Thyroid gland (tissue), 4 donors: ENCODE measurements at places on chromosomes 6 and 20. TPM values are rescaled to one million over a fixed set of nuclear protein-coding genes. Genes with fewer than 3 reads are reported as not detected.
A peak's percentile ranks its signal among the peaks of the same experiment; 100 is the strongest.

- no peak for DNase-seq
- no peak overlapping the region for H3K4me3 ChIP-seq
- no peaks in the 10 kb centered on the region for H3K4me1 ChIP-seq
- no peaks in the 10 kb centered on the region for H3K36me3 ChIP-seq
These were observed 7.2 kb downstream of the PNLDC1 start for GRCh38 chr6:159807150-159807858.

DNA sequence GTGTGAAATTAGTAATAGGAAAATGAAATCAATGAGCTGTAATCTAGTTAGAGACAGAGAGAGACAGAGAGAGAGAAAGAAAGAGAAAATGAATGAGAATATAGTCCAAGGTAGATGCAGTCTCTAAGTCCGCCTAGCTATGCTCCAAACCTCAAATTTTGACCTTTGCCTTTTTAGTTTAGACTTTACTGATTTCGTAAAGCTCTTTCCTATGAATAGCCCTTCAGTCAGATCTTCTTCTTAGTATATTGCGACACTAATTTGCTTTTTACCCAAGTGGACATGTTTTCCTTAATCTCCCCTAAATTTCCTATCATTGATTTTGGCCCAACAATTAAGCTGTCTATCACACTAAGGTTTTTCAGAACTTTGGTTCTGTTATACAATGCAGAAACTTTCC is 49.5 kb downstream of the TFAP2D start:
- H3K4me3 ChIP-seq: no peak overlapping the region
- no peaks in the 10 kb centered on the region for H3K36me3 ChIP-seq
- H3K27me3 ChIP-seq: no peaks in the 10 kb centered on the region
- no peak overlapping the region for H3K27ac ChIP-seq
- H3K4me1 ChIP-seq: no peaks in the 10 kb centered on the region
- DNase-seq: no peak

GRCh38 chr6:77205936-77206335 is 257.4 kb downstream of the HTR1B start:
- H3K27me3 ChIP-seq: no peaks in the 10 kb centered on the region
- H3K36me3 ChIP-seq: no peaks in the 10 kb centered on the region
- DNase-seq: no peak
- H3K4me1 ChIP-seq: no peaks in the 10 kb centered on the region
- H3K4me3 ChIP-seq: no peak overlapping the region

GTSF1L gene
- total RNA-seq: not detected

DNA sequence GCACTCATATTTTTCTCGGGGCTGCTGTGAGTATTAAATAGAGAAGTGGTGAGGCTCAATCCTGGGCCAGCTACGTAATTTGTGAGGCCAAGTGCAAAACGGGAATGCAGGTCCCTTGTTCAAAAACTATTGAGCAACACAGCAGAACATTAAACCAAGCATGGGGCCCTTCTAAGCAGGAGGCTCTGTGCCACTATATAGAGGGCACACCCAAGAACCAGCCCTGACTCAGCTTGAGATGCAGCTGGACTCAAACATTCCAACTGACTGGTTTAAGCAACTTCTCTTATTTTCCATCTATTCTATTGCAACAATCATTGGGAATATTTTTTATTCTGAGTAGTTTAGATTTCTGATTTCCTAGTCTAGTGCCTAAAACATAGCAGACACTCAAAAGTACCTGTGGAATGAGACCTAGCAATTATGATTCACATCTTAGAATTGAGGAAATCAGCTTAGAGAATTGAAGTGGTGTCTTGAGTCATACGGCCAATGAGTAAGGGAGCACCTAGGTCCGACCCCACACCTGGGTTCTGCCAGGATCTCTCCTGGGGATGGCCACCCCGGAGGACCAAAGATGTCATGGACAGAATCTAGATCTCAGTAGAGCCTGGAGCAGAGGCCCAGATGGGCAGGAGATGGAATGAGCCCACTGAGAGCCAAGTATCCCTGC is 1.3 kb downstream of the SIRPB2 start:
- no peak for DNase-seq
- no peak overlapping the region for H3K27ac ChIP-seq

BPIFB1 gene
- total RNA-seq: not detected

STMND1 gene
- not detected for total RNA-seq

LY6G6F gene
- total RNA-seq: not detected

DNA sequence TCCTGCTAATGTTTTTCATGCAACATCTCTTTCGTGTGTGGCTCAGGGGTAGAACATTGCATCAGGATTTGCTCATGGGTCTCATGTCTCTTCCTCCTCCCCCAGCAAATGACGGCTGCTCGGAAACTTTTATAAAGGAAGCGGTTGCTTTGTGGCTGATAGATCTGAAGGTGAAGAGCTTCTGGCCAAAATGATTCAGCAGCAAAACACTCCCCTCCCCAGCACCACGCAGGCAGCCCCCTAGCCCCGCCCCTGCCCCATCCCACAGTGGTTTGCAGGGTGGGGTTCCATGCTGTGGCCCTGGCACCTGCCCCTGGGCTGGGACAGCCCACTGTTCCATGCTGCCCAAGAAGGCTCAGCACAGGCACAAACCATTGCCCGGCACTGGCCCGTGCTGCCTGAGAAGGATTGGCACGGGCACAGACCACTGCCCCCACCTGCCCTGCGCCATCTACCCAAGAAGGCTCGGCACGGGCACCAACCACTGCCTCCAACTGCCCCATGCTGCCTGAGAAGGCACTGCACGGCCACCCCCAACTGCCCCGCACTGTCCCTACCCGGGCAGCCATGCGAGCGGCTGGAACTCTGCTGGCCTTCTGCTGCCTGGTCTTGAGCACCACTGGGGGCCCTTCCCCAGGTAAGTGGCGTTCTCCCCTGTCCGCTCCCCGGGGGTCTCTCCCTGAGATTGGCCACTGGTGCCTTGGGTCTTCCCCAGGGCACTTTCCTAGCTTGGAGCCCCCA is at the start of gene CST7:
Gene CST7, plus strand, starts transcription at position 331 of the 741 bp plus-strand sequence. Its CDS starts 237 bp downstream, at position 568.
- no peak for DNase-seq
- H3K36me3 ChIP-seq: no peaks in the 10 kb centered on the region
- H3K4me1 ChIP-seq: peaks cover 8% of the 10 kb centered on the region

DNA sequence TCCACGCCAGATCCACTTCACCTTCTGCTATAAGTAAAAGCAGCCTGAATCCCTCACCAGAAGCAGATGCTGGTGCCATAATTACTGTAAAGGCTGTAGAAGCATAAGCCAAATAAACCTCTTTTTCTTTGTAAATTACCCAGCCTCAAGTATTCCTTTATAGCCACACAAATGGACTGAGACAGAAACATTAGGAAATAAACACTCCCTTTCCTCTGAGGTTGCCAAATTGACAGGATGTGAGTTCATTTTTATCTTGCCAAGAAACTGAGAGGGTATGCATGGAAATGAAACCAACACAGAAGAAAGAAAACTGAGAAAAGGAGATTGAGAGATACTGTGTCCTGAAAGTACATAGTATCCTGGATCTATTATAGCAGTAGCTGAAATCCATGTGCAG is 481.2 kb downstream of the HAO1 start:
- DNase-seq: no peak
- H3K4me3 ChIP-seq: no peak overlapping the region
- H3K4me1 ChIP-seq: no peaks in the 10 kb centered on the region
- H3K36me3 ChIP-seq: no peaks in the 10 kb centered on the region
- no peak overlapping the region for H3K27ac ChIP-seq
- no peaks in the 10 kb centered on the region for H3K27me3 ChIP-seq

SPDEF gene
- total RNA-seq: not detected

- no peak for DNase-seq
- no peak overlapping the region for H3K4me3 ChIP-seq
- no peaks in the 10 kb centered on the region for H3K4me1 ChIP-seq
- no peaks in the 10 kb centered on the region for H3K36me3 ChIP-seq
- no peak overlapping the region for H3K27ac ChIP-seq
These were observed 46.0 kb upstream of the DACT2 start for GRCh38 chr6:168365422-168366165.

MPC1 gene
- 69.1 TPM for total RNA-seq

PLN gene
- total RNA-seq: 13.3 TPM

DNA sequence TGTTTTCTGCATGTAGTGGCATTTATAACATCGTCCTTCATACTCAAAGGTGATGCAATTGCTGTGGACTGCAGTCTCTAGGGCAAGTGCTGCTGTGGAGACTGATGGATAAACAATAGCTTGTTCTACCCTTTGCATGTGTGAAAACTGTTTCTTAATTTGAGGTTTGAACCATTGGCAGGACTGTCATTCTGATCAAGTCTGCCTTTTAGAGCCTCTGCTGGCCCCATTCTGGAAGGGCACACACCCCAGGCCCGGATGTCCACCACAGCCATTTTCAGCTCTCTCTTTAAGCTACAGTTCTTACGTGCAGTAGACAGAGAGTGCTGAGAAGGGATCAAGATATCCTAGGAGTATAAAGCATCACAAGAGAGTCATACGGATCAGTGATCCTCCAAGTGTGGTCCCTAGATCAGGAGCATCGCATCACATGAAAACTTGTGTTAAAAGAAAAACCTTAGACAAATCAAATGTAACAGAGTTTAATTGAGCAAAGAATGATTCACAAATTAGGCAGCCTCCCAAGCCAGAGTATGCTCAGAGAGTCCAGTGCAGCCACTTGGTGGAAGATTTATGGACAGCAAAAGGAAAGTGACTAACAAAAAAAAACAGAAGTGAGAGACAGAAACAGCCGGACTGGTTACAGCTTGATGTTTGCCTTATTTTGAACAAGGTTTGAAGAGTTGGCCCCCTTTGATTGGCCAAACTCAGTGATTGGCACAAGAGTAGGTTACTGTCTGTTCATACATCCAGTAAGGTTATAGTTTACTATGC is 52.0 kb downstream of the FRK start:
- H3K4me3 ChIP-seq: no peak overlapping the region
- no peaks in the 10 kb centered on the region for H3K4me1 ChIP-seq
- no peaks in the 10 kb centered on the region for H3K36me3 ChIP-seq
- no peak overlapping the region for H3K27ac ChIP-seq

DNA sequence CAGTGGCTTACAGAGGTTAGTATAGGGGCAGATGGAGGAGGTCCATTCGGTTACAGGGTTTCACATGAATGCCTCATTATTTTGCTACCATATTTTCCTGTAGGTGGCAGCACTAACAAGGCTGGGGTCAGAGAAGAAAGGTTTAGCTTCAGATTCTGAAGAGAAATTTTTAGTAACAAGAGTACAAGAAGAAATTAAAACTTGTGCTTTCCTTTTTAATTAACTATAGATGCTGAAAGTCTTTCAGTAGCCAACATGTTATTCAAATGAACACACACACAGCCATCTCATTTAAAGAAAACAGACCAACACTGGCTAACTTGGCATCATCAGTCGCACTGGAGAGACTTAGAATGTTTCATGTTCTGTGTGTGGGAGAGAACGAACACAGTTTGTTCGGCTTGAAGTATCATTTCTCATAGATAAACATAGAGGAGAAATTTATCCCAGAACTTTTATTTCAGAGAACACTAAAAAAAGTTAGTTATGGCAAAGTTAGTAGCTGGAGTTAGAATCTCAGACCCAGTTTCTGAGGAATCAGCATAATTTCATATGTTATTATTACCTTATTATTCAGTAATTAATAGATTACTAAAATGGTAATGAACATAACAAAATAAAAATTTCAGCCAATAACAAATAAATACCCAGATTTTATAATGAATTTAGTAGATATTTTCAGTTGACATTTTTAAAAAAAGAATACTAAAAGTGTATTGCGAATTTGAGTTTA is 314.0 kb upstream of the RSPO3 start:
- H3K4me3 ChIP-seq: no peak overlapping the region
- peak; percentile 30 for DNase-seq
- H3K27ac ChIP-seq: no peak overlapping the region
- no peaks in the 10 kb centered on the region for H3K4me1 ChIP-seq
- no peaks in the 10 kb centered on the region for H3K27me3 ChIP-seq

RAET1L gene
- not detected for total RNA-seq

- H3K27me3 ChIP-seq: no peaks in the 10 kb centered on the region
- no peak overlapping the region for H3K27ac ChIP-seq
- H3K4me1 ChIP-seq: no peaks in the 10 kb centered on the region
- H3K36me3 ChIP-seq: no peaks in the 10 kb centered on the region
- DNase-seq: no peak
These were observed 771.0 kb downstream of the QKI start for GRCh38 chr6:164185471-164185871.

NKX2-2 gene
- not detected for total RNA-seq

RGL2 gene
- total RNA-seq: 78.5 TPM

DNA sequence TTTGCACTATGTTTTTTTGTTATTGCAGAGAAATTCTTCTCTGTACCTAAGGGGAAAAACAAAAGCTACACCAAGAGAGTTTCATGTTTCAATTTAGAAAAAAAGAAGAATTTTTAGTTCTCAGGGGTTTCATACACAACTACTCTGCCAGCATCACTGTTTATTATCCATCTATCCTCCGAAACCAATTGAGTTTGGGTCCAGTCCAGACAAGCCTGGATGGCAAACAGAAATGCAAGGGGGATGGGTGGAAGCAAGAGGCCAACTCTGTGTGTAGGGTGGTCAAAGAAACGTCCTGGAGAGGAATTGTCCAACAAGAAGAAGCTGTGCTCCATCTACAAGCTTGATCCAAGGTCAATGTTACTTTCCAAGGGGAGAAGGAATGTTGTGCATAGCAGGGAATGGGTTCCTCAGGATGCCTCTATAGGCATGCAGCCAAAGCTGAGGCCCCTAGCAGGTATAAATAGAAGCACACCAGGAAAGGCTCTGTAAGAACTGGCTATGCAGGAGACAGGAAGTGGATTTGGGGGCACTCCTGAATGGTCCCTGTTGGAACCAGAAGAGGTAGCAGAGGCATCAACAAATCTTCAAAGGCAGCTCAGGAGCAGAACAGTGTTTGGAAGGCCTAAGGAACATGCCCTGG is 64.4 kb downstream of the FILIP1 start:
- H3K4me3 ChIP-seq: no peak overlapping the region
- no peaks in the 10 kb centered on the region for H3K27me3 ChIP-seq
- H3K4me1 ChIP-seq: no peaks in the 10 kb centered on the region
- DNase-seq: no peak
- H3K27ac ChIP-seq: no peak overlapping the region

DNA sequence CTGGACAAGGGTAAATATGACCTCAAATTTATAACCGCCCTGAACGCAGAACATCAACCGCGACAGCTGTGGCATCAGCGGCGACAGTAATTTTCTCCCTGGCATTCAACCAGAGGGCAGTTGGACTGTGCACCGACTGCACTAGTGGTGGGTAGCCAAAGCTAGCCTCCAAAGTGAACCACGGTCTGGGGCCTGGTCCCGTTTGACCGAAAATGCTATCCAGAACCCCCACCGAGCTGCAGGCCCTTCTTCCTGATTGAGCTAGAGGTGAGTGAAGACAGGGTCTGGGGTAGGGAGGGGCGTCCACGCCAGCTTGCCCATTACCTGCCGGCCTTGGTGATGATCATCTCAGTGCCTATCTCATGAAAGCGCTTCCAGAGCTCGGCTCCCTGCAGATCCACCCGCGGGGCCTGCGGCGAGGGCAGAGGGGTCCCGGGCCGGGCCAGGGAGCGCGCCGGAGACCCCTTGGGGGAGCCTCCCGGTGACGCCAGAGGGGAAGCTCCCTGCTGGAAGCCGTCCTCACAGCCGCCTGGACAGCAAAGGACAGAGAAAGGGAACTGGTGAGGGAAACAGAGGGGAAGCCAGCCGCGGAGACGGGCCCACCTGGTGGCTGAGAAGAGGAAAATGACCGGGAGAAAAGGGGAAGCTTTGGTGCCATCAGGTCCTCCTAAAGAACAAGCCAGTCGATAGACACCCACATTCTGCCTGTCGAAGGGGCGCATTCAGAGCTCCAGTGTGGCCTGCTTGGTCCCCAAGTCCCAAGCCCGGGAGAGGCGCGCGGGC is 2.0 kb downstream of the TBX18 start:
- no peak for DNase-seq
- H3K4me3 ChIP-seq: no peak overlapping the region
- no peaks in the 10 kb centered on the region for H3K36me3 ChIP-seq
- peaks cover 11% of the 10 kb centered on the region for H3K27me3 ChIP-seq

GLP1R gene
- 0.45 TPM for total RNA-seq
